ENCODE measurements at places on chromosomes 5 and 9. TPM values are rescaled to one million over a fixed set of nuclear protein-coding genes. Genes with fewer than 3 reads are reported as not detected.

GRCh38 chr9:103992938-103993579 is 101.0 kb upstream of the SMC2 start:
- no peak for DNase-seq

Gene MTRR
- total RNA-seq, result 72.7 TPM

DNA sequence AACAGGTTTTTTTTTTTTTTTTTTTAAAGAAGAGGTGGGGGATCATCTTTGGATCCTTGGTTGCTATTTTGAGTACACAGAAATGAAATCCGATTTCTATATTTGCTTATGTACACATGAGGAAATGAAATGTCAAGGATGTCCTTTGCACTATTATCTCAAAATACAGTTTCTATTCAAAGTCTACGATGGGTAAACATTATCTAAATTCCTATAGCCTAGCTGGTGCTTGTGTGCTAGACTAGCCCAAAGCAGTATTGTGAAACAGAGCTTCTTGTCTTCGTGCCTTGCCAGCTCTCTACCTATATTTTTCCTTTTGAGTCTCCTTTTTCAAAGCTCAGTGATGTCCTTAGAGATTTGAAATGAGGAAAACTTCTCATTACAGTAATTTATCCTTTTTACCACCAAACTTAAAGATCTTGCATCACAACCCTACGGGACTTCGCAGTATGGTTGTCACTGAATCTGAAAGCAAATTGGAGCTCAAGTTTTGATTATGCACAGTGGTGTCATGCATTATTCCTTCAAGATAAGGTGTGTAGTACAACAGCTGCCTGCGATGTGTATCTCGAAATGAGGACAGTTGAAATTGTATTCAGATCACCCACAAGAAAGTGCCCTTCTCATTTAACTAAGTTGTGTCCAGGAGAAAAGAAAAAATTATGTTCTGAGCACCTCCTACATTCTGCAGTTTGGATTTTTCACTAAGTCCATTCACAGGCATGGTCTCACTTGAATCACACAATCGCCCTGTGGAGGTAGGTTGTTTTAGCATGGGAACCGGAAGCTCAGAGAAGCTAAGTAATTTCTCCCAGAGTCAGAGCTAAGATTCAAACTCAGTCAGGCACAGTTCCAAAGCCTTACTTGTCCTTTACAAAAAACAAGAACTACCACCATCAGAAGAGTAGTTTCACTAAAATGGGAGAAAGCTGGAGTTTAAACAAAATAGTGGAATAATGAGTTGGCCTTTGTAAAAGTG is 379.0 kb downstream of the GLIS3 start:
- DNase-seq, result no peak

Gene LAMC3
- not detected for total RNA-seq

GRCh38 chr5:157486221-157486681 is 26.2 kb downstream of the NIPAL4 start:
- no peak for DNase-seq

Data from natural killer cell treated with Interleukin-12 subunit alpha and Interleukin-12 subunit beta and Interleukin-15 and Interleukin-18, amount 100 ng/mL, for 72 hours (primary cell).